Activated naive CD8-positive, alpha-beta T cell treated with anti-CD3 and anti-CD28 coated beads, Interleukin-2, amount 50 U/mL, for 16 hours (primary cell): ENCODE measurements at places on chromosomes 11 and 22.

- no peak for DNase-seq
These were observed 14.4 kb downstream of the C22orf42 start for GRCh38 chr22:32144496-32145274.

- no peak for DNase-seq
These were observed 1328.7 kb upstream of the RAG2 start for GRCh38 chr11:37926772-37927171.

DNA sequence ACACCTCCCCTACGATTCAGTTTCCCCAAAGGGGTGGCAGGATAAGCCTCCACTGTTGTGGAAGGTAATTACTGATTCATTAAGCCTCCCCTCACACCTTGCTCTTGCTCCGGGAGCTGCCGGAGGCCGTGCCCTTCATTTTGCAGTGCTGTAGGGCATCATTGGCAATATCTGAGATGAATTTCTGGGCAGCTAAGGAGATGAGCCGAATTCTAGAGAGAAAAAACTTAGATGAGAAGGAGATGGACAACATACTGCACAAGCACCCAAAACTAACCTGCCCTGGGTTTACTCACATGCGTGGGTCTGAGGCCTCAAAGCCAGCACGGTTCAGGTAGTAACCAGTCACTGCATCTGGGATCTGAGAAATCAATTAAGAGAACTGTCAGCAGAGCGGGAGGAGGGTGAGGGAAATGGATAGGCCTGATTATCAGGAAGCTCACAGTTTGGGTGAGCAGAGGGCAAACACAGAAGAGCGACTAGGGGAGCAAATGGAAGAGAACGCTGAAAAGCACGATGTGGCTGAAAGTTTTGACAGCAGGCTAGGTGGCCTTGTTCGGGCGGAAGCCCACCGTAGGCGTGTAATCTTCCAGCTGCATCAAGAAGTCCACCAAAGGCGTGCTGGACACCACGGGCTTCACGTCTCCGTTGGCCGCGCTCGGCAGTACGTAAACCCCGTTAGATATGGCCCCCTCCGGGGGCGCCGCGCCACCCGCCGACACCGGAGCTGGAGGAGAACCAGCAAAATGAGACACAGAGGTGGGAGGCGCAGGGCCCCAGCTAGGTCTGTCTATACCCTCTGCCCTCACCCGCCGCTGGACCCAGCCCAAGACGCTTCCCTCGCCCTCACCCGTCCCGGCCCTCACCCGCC, 689 bp downstream of the TAF10 start:
- no peak for DNase-seq

- DNase-seq, result no peak
These were observed 796.3 kb upstream of the ANO3 start for GRCh38 chr11:25535467-25536272.

DNA sequence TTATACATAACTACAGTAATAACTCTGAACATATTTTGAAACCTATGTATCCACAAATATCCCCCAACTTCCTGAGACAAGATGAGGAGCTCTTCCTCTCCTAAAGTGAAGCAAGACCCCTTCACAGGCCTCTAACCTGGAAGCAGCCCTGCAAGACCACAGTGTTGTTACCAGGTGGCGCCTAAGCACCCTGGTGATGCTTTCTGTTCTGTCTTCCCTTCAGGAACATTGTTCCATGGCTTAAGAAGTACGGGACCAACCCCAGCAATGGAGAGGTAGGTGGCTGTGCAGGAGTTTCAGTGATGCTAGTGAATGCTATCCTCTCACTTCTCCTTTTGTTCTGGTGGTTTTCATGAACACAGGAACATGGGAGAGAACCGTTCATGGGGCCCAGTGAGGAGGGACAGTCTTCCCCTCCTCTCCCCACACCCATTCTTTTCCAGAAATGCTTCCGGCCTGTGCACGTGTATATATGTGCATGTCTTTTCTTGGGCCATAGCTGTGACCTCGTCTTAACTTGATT, 6.4 kb downstream of the PPIL2 start:
- no peak for DNase-seq

DNA sequence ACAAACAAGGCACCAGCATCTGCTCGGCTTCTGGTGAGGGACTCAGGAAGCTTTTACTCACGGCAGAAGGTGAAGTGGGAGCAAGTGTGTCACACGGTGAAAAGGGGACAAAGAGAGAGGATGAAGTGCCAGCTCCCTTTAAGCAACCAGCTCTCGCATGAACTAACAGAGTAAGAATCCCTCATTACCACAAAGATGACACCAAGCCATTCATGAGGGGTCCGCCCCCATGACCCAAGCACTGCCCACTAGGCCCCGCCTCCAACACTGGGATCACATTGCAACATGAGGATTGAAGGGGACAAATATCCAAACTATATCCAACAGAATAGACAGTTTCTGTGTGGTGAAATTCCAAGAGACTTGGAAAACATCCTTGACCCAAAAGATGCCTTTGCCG, 198.2 kb upstream of the POU2AF2 start:
- DNase-seq, result no peak

DNA sequence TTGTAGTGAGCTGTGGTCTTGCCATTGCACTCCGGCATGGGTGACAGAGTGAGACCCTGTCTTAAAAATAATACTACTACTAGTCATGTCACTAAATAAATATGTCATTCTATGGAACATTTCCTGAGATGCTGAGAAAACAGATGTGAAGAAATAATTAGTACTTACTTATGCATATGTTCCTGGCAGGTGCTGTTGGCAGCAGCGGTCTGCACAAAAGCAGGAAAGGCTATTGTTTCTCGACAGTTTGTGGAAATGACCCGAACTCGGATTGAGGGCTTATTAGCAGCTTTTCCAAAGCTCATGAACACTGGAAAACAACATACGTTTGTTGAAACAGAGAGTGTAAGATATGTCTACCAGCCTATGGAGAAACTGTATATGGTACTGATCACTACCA, 8.8 kb downstream of the ARCN1 start:
- DNase-seq, result no peak

- no peak for DNase-seq
These were observed 83.6 kb upstream of the TBCEL start for GRCh38 chr11:120940160-120940848.

GRCh38 chr22:27349456-27349855, 452.1 kb downstream of the MN1 start:
- no peak for DNase-seq

- DNase-seq, result no peak
These were observed 25.3 kb upstream of the DDX17 start for GRCh38 chr22:38531251-38531938.

DNA sequence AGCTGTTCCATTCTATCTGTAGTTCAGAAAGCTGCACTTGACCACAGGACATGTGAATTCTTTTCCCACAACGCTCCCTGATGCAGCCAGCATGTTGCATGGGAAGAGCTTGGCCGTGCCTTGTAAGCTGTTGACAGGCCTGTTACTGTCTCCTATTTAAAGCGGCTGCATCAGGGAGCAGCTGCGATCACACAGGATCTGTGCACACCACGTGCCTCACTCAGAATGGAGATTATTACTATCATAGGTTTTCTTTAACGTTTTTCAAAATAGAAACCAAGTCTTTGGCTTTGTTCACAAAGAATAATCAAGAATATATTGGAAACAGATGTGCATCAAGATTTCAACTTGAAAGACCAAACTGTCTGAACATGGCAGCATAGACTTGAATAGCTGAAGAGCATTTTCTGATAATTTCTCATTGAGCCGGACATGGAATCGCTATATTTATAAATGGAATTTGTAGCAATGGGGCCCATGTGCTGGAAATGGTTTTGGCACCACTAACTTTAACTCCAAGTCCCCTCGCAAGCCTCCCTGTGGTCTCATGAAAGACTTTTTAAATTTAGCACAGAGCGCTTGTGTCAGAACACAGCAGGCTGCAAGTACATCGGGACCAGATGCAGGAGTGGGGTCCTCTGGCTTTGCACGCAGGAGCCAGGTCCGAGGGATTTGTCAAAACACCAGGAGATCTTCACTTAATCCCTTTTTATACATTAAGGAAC, 40.8 kb upstream of the MYO18B start:
- DNase-seq, result no peak

DNA sequence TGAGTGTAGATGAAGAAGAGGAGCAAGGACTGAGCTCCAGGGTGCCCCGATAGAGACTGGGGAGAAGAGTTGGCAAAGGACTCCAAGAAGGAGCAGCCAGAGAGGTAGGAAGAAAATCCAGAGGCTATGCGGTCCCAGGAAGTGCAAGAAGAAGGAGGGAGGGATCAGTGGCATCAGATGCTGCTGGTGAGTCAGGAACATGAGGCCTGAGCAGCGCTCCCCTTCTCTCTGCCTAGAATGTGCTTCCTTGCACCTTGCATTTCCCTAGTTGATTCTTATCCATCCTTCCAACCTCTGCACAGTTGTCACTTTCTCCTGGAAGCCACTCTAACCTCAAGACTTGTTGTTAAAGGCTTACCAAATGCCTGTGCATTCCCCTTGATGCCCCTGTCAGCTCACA, 21.3 kb downstream of the KCNC1 start:
- DNase-seq, result no peak

- DNase-seq, result no peak
These were observed 36.1 kb downstream of the RRP8 start for GRCh38 chr11:6567371-6567745.

- no peak for DNase-seq
These were observed 12.9 kb downstream of the CHEK1 start for GRCh38 chr11:125637840-125638239.

DNA sequence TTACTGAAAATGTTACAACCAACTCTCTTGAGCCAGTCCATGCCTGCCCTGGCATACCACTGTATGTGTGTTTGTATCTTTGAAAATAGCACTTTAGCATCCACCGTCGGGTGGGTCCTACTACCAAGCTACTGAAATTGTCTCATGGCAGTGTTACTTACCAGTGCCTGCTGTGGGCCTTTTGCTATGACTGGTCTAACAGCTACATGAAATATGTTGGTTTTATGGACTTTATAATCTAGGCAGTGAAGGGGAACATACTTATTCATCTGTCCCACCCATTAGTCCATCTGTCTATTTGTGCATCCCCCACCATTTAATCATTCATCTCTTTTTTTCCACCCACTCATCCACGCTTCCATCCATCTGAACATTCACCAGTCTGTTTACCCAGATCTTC, 106.0 kb downstream of the NAV2 start:
- no peak for DNase-seq

GRCh38 chr22:40673017-40673416, 6.3 kb upstream of the MCHR1 start:
- DNase-seq, result no peak

GRCh38 chr11:69372589-69373250, 78.8 kb downstream of the MYEOV start:
- no peak for DNase-seq

GRCh38 chr22:46758867-46759290, 3.6 kb upstream of the TBC1D22A start:
- no peak for DNase-seq

DNA sequence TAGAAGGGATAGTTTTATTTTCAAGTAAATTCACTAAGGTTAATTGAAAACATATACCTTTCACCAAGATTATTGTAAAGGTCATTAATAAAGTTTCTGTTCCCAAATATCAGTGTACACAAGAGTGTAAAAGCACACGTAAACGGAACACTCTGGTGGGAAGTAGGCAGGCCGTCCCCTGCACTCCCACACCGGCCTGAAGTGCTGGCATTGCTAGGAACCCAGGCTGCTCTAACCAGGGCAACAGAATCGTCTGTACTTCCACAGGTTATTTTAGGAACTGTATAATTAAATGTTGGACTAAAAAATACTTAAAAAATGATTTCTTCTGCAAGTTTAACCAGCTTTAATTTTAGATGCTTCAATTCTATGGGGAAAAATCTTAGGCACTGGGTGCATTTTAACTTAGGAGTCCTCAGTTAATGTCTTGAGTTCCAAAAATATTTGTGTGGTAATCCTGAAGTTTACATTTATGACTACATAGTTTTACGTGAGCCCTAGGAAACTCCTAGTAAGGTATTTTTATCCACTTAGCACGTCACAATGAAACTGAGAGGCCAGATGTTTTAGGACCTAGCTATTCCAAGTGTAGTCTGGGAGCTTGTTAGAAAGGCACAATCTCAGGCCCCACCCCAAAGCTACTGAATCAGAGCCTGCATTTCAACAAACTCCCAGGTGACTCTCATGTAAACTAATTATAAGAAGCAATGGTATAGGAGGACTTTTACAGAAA, 31.2 kb downstream of the KMT5B start:
- no peak for DNase-seq

- DNase-seq, result no peak
These were observed 30.1 kb downstream of the ATG16L2 start for GRCh38 chr11:72844356-72844755.

GRCh38 chr11:63567044-63567840, 4.1 kb upstream of the PLAAT2 start:
- DNase-seq, result peak; percentile 21

GRCh38 chr22:38952281-38952993, 5.0 kb upstream of the APOBEC3A start:
- DNase-seq, result no peak

DNA sequence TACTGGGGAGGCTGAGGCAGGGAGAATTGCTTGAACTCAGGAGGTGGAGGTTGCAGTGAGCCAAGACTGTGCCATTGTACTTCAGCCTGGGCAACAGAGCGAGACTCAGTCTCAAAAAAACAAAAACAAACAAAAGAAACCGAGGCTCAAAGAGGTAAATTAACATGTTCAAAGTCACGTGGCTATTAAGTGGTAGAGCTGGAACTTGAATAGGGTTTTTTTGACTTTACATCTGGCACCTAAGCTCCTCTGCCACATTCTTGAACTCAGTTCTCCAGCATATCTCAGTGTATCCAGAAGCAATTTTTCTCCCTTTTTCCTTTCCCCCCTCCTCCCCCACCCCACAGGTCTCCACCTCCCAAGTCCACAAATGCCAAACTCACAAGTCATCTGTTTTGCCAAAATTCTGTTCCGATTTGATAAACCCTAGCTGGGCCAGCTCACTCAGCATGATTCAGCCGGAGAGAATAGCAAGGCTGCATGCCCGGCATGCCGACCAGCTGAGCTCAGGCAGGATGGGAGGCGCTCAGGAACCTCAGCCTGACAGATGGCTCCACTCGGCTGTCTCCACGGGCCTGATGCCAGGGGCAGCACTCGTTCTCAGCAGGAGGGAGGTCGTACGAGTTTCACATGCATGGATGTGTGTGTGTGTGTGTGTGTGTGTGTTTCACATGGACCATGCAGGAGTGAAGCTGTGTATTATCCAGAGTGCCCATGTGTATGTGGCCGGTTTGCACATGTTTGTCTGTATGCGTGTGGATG, 63.2 kb upstream of the RRAS2 start:
- DNase-seq, result no peak
